Epithelial cell of proximal tubule (primary cell): ENCODE measurements at places on chromosomes 11 and 22.

GRCh38 chr11:65572356-65573051 is at the start of gene FAM89B:
FAM89B (plus strand) TSS chr11:65572538; CDS start chr11:65572670, 132 bp downstream.
- DNase-seq: no peak

DNA sequence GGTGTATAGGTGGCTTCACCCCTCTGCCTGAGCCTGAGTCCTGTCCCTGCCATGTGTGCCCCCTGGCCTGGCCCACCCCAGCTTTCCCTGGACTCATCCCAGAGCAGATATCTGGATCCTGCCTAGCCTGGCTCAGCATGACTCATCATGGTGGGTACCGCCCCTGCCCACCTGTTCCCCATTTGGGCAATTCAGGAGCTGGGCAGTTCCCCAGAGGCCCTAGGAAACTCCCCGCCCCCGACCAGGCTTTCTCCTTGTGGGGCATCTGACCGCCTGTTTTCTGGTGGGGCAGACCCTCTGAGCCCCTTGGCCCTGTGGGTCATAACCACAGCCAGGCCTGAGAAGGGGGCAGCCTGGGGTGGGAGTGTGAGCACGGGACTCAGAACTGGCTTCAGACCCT is 4.4 kb downstream of the TSPO start:
- DNase-seq: no peak

GRCh38 chr11:83070731-83071566 is 748 bp downstream of the RAB30 start:
- no peak for DNase-seq

GRCh38 chr22:29450222-29450621 is 11.8 kb downstream of the RFPL1 start:
- DNase-seq: no peak

DNA sequence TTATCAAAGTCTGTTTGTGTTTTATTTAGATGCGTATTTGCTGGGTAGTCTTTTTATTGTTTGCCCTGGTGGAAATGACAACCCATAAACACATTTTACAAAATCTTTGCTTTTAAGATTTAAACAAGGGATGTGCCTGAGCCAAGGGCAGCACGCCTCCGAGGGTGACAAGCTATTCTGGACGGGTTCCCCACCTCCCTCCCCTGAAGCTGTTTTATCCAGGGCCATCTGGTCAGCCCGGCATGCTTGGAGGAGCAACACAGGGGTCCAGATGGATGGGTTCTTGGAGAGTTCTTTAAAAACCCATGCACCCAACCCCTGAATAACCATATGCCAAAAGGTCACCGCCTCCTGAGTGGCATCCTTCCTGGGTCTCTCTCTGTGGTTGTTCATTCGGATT is 408.9 kb downstream of the OPCML start:
- no peak for DNase-seq

GRCh38 chr22:22974795-22975580 is 87.4 kb downstream of the IGLL5 start:
- DNase-seq: no peak

- DNase-seq: no peak
These were observed 5.3 kb downstream of the ADA2 start for GRCh38 chr22:17213976-17214375.

DNA sequence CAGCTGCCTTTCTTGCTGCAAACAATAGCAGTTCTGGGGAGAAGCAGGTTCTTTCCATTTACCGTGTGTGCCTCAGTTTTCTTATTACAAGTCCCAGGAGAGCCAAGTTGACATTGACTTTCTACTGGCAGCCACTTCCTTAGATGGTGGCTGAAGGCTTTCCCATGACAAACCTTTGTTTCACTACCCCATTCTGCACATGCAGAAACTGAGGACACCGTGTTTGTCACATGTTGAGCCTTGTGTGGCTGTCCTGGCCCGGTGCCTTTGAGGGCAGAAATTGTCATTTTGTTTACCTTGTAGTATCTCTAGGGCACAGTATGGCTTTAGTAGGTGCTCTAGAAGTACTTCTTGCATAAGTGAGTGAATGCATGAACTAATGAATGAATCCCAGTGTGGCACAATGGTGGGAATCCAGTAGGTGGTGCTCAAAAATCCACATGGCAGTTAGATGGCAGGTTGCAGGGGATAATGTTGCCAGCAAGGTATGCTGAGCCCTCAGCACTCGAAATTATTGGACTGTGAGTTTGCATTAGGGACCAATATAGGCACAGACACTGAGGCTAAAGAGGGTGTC is 101.6 kb downstream of the CSNK2A3 start:
- no peak for DNase-seq

GRCh38 chr11:46906609-46907041 is 11.7 kb downstream of the LRP4 start:
- no peak for DNase-seq

DNA sequence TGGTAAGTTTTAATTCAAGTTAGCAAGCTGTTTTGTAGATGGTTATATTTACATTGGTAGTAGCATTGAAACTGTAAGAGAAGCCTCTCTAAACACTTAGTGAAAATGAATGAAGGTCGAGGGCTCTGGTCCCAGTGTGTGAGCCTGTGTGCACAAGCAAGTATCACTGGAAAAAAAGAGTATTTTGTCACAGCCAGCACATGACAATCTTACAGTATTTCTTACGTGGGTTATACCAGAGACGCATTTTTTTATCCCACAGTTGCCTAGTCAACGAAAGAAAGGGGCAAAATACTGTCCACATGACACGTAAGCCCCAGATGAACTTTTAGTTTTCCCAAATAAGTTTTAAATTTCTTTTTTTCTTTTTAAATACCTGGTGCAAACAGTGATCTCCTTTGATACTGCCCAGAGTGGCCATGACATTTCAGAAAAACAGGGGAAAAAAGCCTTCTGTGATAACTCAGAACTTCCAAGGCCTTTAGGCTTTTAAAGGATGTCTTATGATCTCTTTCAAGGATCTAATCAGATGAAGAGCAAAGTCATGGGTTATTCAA is 23.5 kb downstream of the RAB38 start:
- DNase-seq: no peak

- no peak for DNase-seq
These were observed 13.2 kb downstream of the ASPHD2 start for GRCh38 chr22:26442086-26442756.

GRCh38 chr11:126603486-126603885 is 248.0 kb downstream of the ST3GAL4 start:
- no peak for DNase-seq

- DNase-seq: no peak
These were observed 968 bp downstream of the RHBDD3 start for GRCh38 chr22:29266564-29267461.

- DNase-seq: no peak
These were observed 1.4 kb downstream of the HDHD5 start for GRCh38 chr22:17157714-17158113.

GRCh38 chr11:74257959-74258553 is 53.4 kb downstream of the P4HA3 start:
- DNase-seq: no peak

DNA sequence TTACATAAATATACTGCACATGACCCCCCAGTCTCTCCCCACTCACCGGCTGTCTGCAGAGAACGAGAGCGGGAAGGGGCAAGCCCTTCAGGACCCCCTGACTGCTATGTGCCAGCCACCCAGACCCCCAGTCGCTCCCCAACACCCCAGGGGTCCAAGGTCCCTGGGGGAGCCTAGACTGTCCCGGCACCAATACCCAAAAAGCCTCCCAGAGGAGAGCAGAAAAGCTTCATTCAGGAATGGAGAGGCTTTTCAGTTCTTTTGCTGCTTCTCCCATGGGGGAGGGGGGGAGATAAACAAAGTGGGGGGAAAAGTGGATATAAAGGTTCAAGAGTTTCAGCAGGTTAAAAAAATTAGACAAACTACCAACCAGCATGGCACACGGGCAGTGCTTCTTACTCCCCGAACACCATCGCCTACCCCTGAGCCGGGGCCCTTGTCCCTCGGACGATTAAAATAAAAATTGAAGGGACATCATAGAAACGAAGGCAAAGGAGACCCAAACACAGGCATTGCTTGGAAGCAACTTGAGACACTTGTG is 1.3 kb downstream of the CSNK1E start:
- DNase-seq: no peak

DNA sequence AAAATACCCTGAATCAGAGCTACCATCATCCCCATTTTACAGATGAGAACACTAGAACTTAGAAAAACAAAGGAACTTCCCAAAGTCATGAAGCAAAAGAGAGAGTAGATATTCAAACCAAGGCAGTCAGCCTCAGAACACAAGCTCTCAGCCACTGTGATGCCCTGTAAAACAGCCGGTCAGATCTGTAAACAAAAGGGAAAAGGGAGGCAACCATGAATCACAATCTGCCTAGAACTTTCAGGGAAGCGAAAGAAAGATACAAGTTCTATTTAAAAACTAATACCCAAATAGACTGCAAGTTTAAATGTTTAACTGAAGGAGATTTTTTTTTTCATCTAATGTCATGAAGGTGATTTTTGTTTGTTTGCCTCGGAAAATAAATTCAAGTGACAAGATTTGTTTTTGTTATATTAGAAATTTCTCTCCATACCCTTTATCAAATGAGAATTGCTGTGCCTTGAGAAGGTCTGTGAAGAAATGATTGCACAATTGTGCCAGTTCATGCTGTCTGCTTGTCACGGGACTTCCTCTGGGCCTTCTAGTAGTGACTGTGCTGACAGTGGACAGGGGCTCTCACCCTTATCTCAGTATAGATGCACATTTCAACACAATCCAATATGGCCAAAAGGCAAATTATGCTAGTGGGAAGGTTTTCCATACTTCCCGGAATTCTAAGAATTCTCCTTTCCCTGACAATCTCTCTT is 11.7 kb downstream of the SAA1 start:
- DNase-seq: no peak

DNA sequence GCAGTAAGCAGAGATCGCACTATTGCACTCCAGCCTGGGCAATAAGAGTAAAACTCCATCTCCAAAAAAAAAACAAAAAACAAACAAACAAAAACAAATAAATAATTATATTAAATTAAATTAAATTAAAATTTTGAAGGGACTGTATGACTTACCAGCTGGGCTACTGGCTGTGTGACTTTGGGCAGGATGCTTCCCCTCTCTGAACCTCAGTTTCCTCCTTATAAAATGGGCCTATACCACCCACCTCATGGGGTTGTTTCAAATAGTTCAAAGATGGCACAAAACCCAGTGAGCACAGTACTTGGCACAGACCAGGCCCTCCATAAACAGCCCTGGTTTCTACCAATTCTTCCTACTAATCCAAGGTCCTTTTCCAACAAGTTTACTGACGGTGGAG is 34.9 kb downstream of the ASCC2 start:
- no peak for DNase-seq
